ENCODE measurements at places on chromosomes 11 and 22. TPM values are rescaled to one million over a fixed set of nuclear protein-coding genes. Genes with fewer than 3 reads are reported as not detected.

DNA sequence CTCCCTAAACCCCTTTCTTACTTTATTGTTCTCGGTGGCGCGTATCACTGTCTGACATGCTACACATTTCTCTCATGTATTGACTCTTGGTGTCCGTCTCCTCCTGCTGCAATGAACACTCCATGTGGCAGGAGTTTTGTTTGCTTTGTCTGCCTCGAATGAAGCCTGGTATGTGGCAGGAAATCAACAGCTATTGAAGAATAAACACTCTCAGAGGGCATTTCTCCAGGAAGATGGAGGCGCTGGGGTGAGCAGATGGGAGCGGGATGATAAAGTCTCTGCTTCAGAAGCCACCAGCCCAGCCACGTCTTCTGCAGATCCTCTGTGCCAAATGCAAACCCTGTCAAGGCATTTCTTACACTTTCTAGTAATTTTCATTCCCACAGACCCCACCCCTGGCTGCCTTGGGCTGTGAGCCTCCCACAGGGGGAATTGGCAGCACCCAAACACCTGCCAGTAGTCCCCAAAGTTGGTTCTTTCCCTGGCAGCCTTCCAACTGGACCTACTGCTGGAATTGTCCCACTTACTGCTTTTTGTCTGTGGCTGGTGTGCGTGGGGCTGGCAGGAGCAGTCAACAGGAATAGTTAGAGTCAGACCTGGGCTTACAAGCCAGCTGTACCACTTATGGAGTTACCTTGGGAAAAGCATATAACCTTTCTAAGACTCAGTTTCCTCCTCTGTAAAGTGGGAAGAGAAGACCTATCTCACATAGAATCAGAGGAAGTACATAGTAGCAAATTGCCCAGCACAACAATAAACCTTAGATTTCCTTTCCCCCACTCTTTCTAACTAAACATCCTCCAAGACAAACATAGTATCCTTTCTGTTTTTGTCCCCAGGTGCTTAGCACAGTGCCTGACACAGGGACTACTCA lies 13.3 kb upstream of the IL10RA start:
- H3K4me3 ChIP-seq, result no peak overlapping the region
- no peak for DNase-seq
- no peak overlapping the region for H3K27ac ChIP-seq
- peaks cover 76% of the 10 kb centered on the region for H3K4me1 ChIP-seq
- H3K27me3 ChIP-seq, result no peaks in the 10 kb centered on the region

DNA sequence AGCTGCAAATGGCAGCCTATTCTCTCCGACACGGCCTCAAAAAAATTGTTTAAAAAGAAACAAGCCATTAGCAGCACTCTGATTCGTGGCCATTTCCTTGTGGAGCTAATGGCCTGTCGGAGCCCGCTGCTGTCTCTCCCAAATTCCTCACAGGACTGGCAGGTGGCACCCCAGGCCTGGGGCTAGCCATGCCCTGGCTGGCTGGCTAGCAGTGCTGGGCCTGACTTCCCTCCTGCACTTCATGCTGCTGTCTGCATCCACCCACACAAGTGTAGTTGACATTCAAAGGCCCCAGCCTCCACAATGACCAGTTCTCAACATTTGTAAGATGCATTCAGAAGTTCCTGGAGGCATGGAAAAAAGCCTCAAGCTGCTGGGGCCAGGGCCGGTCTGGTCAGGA lies 61.5 kb downstream of the SMCO4 start:
- no peaks in the 10 kb centered on the region for H3K4me1 ChIP-seq
- no peaks in the 10 kb centered on the region for H3K27me3 ChIP-seq
- no peak overlapping the region for H3K4me3 ChIP-seq
- peaks cover 2% of the 10 kb centered on the region for H3K36me3 ChIP-seq
- no peak for DNase-seq

GRCh38 chr11:20061776-20062175 lies 98.5 kb downstream of the DBX1 start:
- no peak overlapping the region for H3K27ac ChIP-seq
- no peaks in the 10 kb centered on the region for H3K27me3 ChIP-seq
- H3K4me3 ChIP-seq, result no peak overlapping the region

GRCh38 chr11:5038341-5038740 lies 8.0 kb upstream of the OR52J3 start:
- no peak for DNase-seq
- no peaks in the 10 kb centered on the region for H3K27me3 ChIP-seq

DNA sequence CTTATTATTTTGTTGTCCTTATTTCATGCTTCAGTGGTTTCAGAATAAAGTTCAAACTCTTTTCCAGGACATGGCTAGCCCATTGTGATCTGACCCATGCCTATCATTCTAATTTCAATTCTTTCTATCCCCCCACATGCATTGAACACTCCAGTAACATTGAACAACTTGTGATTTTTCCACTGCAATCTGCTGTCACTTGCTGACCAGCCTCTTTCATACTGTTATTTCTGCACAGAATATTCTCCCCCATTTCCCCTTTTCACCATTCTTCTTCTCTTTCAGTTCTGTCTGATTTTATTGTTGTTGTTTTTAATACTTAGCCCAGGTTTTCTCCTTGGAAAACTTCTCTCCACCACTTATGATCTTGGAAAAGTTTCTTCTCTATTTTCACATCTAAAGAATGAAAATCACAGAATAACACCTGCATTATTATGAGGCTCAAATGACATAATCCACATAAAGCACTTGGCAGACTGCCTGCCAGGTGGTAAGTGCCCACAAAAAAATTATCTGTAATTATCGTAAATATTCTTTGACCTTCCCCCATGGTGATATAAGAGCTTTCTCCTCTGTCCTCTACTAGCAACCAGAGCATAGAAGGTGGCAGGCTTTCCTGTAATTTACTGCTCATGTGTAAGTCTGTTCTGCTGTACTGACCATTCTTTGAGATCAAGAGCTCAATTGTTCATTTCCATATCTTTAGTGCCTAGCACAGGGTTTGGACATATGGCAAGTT lies 51.9 kb upstream of the EED start:
- H3K27ac ChIP-seq, result no peak overlapping the region
- no peaks in the 10 kb centered on the region for H3K27me3 ChIP-seq
- H3K4me1 ChIP-seq, result peaks cover 4% of the 10 kb centered on the region
- H3K36me3 ChIP-seq, result no peaks in the 10 kb centered on the region
- no peak for DNase-seq
- no peak overlapping the region for H3K4me3 ChIP-seq

GRCh38 chr11:33475993-33476392 lies 218.8 kb downstream of the HIPK3 start:
- no peak overlapping the region for H3K27ac ChIP-seq
- no peaks in the 10 kb centered on the region for H3K36me3 ChIP-seq
- H3K4me1 ChIP-seq, result no peaks in the 10 kb centered on the region
- DNase-seq, result no peak

DNA sequence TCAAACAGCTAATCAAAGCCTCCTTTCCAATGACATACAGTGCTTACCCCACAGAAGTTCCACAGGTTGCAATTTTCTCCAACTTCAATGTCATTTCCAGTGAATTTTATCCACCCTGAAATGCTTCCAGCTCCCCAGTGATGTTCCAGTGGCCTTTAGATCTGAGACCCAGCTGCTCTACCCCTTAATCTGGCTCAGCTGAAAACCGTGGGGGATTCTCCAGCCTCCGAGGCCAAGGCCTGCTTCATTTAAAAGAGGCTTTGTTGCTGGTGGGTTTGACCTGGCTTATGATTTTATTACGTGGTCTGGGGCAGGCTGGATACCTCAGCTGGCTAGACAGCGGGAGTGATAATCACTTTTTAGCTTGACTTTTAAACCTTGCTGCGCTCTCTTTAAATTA lies 10.9 kb downstream of the HEPHL1 start:
- DNase-seq, result no peak
- H3K4me3 ChIP-seq, result no peak overlapping the region
- H3K36me3 ChIP-seq, result no peaks in the 10 kb centered on the region
- no peaks in the 10 kb centered on the region for H3K4me1 ChIP-seq

- H3K27me3 ChIP-seq, result peaks cover 3% of the 10 kb centered on the region
- no peak for DNase-seq
- no peak overlapping the region for H3K4me3 ChIP-seq
- no peaks in the 10 kb centered on the region for H3K36me3 ChIP-seq
These were observed 38.1 kb upstream of the CARD18 start for GRCh38 chr11:105177658-105178057.

- H3K4me3 ChIP-seq, result peak overlapping the region; percentile 93
- peak overlapping the region; percentile 82 for H3K27ac ChIP-seq
- no peaks in the 10 kb centered on the region for H3K27me3 ChIP-seq
These were observed 667 bp downstream of the RAB6A start for GRCh38 chr11:73760135-73760678.

DNA sequence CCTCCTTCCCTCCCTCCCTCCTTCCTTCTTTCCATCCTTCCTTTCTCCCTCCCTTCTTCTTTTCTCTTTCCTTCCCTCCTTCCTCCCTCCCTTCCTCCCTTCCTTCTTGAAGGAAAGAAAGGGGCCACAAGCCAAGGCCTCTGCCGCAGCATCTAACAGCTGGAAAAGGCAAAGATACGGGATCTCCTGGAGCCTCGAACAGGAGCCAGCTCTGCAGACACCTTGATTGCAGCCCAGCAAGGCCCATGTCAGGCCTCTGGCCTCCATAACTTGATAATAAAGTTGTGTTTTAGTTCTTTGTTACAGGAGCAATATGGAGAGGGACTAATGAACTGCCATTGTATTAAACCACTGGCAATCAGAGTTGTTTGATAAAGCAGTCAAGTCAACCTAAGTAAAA lies 348.9 kb upstream of the B3GAT1 start:
- no peaks in the 10 kb centered on the region for H3K36me3 ChIP-seq
- no peaks in the 10 kb centered on the region for H3K4me1 ChIP-seq
- no peak overlapping the region for H3K4me3 ChIP-seq

DNA sequence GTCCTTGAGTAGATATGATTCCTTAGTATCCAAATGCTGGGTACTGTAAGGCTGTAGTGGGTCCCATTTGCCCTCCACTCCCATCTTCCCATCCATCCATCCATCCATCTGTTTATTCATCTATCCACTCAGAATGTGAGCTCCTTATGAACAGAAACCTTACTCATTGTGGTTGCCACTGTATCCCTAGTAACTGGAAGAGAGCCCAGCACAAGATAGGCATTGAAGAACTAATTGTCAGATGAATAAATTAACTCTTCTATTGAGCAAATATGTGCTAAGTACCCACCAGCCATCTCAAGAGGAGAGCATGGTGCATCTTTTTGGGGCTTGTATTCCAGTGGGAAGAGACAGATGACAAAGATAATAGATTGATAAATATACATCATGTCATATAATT lies 86.4 kb upstream of the SEZ6L start:
- no peak overlapping the region for H3K27ac ChIP-seq
- H3K27me3 ChIP-seq, result no peaks in the 10 kb centered on the region
- no peak for DNase-seq
- H3K36me3 ChIP-seq, result no peaks in the 10 kb centered on the region

GRCh38 chr11:27705873-27706820 lies 5.9 kb upstream of the BDNF start:
- H3K36me3 ChIP-seq, result no peaks in the 10 kb centered on the region
- H3K4me3 ChIP-seq, result no peak overlapping the region
- no peak overlapping the region for H3K27ac ChIP-seq
- no peak for DNase-seq
- H3K4me1 ChIP-seq, result peaks cover 4% of the 10 kb centered on the region

TUBA8 gene
- 0.47 TPM for total RNA-seq

SPI1 gene
- total RNA-seq, result 5.9 TPM

PARVA gene
- total RNA-seq, result 0.98 TPM

OR52J3 gene
- total RNA-seq, result not detected

DDX17 gene
- total RNA-seq, result 454 TPM

PLA2G3 gene
- not detected for total RNA-seq

TSPO gene
- 43.8 TPM for total RNA-seq

CCDC73 gene
- not detected for total RNA-seq

C22orf31 gene
- total RNA-seq, result not detected

PATE2 gene
- not detected for total RNA-seq

PANX3 gene
- not detected for total RNA-seq

OR51B6 gene
- not detected for total RNA-seq

MS4A4E gene
- total RNA-seq, result not detected

Data from CD4-positive, alpha-beta T cell (primary cell).